ENCODE measurements at places on chromosomes 7 and 10. TPM values are rescaled to one million over a fixed set of nuclear protein-coding genes. Genes with fewer than 3 reads are reported as not detected.

GRCh38 chr7:5425507-5426225, 2.0 kb upstream of the TNRC18 start:
- peak; percentile 95 for DNase-seq

DNA sequence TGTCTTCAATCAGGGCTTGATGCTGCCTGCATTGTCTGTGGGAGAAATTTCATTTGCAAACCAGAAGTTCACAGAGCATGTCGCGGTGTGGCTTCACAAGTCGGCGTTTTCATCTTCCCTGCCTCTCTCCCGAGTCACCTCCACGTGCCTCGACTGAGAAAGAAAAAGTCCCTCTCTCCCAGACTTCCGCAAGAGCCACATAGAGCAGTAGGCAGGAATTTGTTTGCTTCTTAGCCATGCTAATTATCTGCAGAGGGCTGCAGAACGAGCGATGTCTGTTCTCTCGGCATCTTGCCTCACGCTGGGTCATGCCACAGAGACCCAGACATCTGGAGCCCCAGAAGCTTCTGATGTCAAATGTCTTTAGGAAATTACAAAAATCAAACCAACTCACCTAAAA, 272.2 kb downstream of the TCF7L2 start:
- DNase-seq = no peak

Gene COL17A1
- total RNA-seq = 175 TPM

- peak; percentile 99 for DNase-seq
Observed at GRCh38 chr10:80498833-80499741, 38.6 kb upstream of the SH2D4B start.

Gene MACROH2A2
- 10.4 TPM for total RNA-seq

GRCh38 chr10:85673270-85673669, 693.3 kb downstream of the GRID1 start:
- DNase-seq = no peak

- no peak for DNase-seq
Observed at GRCh38 chr10:89829887-89830269, 128.5 kb downstream of the KIF20B start.

- no peak for DNase-seq
Observed at GRCh38 chr10:97067716-97068391, 117.9 kb downstream of the SLIT1 start.

DNA sequence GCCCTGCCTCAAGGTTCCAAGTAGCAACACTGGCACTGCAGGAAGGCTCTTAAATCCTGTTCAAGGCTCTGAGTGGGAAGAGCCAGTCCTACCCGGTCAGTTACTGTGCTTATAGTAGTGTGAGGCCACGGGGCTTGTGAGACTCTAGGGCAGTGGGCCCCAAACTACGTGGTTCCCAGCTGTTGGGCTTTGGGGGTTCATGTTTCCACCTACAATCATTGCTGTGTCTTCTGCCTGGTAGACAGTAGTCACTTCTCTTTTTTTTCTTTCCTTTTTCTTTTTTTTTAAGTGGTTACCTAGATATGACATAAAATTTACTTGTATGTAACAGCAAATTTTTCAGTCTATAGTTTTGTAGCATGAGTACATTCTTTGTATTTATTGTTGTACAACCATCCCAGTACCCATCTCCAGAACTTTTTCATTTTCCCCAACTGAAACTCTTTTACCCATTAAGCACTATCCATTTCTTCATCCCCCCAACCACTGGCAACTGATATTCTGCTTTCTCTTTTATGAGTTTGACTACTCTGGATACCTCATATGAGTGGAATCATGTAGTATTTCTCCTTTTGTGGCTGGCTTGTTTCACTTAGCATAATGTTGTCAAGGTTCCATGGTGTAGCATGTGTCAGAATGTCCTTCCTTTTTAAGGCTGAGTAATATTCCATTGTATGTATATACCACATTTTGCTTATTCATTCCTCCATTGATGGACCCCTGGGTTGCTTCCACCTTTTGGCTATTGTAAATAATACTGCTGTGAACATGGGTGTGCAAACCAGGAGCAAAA, 7.7 kb downstream of the UBTD1 start:
- DNase-seq = no peak

GRCh38 chr10:61024856-61025201, 80.8 kb upstream of the RHOBTB1 start:
- DNase-seq = no peak

GRCh38 chr10:97454330-97455036, 8.5 kb downstream of the ZDHHC16 start:
- DNase-seq = peak; percentile 64

GRCh38 chr7:143303733-143304132, 12.2 kb upstream of the CLCN1 start:
- DNase-seq = no peak

DNA sequence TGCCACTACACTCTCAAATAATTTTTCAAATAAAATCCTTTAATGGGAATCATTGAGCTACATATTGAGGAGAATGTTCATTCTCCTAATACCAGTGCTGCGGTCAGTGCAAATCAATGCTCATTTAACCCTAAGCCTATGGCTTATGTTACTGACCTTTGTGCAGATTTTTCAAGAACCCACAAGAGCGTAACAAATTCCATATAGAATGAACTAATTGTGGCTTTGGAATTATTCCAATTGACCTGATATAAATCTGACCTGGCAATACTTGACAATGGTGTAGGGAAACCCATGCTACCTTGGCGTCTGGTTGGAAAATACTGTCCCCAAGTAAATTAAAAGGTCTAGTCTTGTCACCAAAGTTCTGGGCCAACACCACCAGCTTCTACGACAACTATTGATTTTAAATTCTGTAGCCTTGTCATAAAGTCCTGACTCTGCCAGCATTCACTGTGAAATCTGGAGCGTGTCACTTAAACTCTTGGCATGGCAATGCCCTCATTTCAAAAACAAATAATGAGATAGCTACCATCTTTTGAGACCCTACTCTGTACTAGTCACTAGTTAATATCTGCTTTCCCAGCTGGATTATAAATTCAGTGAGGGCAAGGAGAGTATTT, 320.9 kb downstream of the AHR start:
- no peak for DNase-seq

DNA sequence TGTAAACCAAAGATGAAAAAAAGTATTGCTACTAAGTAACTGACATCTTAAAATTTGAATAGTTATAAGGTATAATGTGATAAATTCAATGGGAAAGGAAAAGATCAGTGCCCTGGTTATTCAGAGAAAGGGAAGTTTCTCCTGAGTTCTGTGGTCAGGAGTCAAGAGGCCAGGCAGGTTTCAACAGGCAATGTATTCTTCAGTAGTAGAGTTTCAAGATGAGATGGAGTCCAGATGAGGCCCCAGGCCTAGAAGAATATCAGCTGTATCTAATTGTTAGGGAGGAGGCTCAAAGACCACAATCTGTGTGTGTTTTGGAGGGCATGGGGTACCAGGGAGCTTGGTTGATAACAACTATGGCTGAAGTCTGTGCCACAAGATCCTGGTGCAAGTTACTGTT, 101.4 kb upstream of the DLX6 start:
- DNase-seq = peak; percentile 3

GRCh38 chr10:63605197-63605967, 84.2 kb downstream of the REEP3 start:
- no peak for DNase-seq

DNA sequence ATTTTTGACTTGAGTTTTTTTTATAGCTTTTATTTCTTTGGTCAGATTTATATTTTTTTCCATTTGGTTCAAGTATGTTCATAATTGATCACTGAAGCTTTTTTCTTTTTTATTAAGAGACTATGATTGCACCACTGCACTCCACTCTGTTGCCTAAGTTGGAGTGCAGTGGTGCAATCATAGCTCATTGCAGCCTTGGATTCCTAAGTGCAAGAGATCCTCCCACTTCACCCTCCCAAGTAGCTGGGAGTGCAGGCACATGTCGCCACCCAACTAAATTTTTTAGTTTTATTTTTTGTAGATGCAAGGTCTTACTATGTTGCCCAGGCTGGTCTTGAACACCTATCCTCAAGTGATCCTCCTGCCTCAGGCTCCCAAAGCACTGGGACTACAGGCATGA, 97.7 kb upstream of the KIF5B start:
- no peak for DNase-seq

- DNase-seq = no peak
Observed at GRCh38 chr10:119020627-119020946, 8.9 kb upstream of the NANOS1 start.

Gene ADIRF
- 21.9 TPM for total RNA-seq

DNA sequence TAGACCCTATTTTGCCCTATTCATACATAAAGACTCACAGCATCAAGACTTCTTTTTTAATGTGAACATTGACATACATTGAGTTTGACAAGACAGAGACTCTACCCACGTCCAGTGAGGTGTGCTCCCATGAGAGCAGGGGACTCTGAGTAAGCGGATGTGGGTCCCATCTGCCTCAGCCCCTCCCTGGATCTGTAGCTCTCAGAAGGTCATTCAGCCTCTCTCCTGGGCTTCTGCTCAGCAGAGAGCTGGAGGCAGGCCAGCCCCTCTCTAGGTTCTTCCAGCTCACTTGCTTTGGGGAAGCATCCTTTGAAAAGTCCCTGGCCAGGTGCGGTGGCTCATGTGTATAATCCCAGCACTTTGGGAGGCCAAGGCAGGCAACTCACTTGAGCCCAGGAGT, 146.9 kb upstream of the ZMIZ1 start:
- DNase-seq = no peak

Gene PRKAR2B
- total RNA-seq = 5.8 TPM

Gene HTR7
- 6.0 TPM for total RNA-seq

DNA sequence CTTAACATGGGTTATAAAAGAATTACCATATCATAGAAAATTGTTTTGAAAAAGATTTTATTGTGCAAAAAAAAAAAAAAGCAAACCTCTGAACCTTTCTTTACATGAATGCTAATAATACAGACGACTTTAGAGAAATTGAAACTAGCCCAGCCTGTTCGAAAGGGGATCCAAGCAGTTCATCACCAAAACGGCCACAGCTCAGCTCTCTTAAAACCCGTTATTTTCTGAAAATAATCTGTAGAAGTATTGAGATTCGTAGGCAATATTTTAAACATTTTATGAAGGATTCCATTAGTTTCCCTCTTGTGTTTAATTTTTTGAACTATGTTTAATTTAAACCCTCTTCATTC, 9.9 kb upstream of the GSAP start:
- DNase-seq = no peak

DNA sequence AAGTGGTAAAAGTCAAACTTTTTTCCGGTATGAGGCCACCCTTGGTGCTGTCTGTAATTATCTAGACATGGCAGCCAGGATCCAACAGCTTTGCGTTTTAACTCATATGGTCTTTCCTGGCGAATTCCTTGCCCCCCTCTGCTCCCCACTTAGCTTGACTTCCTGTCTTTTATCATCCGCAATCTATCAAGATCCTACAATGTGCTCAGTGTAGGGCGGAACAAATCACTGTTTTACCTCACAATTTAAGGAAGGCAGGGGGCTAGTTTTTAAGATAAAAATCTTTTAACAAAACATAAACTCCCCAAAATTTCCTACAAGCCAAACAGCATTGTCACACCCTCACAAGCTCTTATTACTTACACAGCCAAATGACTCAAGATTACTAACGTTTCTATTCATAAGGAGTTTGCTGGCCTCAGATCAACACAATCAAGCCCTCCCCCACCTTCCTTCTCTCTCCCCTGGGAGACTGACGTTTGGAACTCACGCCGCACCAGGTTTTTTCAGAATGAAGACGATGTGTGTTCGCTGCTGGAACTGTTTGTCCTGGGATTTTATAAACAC, 1.3 kb upstream of the CDK14 start:
- DNase-seq = peak; percentile 12

Gene SFRP5
- 0.48 TPM for total RNA-seq

Gene TAS2R5
- total RNA-seq = 0.72 TPM

GRCh38 chr7:42095791-42096190, 141.2 kb downstream of the GLI3 start:
- DNase-seq = no peak

Gene TFEC
- total RNA-seq = 16.6 TPM

All from umbilical cord (tissue), 2 donors.